ENCODE measurements at places on chromosomes 11 and 22. TPM values are rescaled to one million over a fixed set of nuclear protein-coding genes. Genes with fewer than 3 reads are reported as not detected.

DRAP1 gene
- 294 TPM for total RNA-seq

DNA sequence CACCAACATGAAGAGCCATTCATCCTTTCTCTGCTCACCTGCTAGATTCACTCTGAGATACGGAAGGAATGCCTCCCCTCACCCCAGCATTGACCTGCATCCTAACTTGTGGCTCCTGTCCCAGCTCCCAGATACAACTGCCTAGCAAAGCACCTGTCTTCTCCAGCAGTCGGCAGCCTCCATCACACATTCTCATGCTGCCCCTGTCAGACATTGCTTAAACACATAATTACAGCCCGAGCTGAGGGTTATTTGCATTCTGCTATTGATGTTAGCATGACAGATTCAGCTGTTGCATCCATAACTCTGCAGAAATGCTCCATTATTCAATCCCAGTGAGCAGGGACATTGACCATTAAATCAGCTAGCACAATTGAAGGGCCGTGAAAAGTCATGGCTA is 184.4 kb upstream of the NARS2 start:
- no peak for DNase-seq

- no peak for DNase-seq
Observed at GRCh38 chr11:70074746-70075145, 3.4 kb upstream of the ANO1 start.

DNA sequence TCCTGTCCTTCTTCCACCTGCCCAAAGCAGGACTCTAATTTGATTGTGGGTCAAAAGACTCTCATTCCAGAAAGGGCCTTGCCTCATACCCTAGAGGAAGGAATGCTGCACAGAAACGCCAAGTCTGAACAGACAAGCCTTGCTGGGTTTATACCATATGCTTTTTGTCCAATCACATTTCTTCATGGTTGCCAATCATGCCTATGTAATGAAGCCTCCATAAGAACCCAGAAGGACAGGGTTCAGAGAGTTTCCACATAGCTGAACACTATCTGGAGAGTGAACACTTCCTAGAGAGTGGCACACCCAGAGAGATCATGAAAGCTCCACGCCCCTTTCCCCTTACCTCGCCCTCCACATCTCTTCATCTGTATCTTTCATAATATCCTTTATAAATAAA is 4.8 kb upstream of the SAA2 start:
- no peak for DNase-seq

DNA sequence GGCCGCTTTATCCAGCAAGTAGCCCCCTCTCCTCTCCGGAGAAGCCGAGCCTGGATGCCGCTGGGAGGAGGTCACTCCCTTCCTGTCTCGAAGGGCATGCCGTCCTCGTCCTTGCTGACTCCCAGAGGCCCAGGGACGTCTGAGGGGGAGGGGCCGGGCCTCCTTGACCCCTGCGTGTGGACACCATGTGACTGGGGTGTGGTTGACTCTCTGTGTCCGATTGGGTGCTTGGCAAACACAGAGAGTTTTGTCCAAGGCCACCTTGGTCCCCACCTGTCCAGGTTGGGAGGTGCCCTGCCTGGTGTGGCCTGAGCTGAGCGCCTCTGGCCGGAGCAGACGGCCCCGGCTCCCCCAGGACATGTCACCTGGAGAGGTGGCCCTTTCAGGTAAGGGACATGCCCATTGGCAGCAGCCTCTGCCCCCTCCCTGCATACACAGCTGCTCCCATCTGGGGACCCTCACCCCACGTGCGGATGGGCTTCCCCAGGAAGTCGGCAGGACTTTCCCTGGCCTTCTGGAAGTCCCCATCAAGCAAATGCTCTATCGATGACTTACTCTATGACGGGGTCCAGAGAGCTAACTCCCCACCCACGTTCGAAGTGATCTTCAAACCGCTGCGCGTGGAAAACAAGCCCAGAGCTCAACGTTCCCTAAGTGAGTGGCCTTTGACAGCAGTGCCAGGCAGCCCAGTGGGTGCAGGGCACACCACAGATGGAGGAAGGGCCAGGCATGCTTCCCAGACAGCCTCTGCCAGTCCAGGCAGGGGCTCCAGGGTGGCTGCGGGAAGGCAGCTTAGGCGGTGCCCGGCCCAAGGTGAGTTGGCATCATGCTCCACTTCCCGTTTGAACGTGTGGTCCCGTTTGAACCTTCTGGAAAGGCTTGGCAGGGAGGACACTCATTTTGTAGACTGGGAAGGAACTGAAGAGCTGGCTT is at the start of gene SMIM38:
Gene SMIM38 (plus strand): TSS at position 634 of the 933 bp plus-strand sequence. CDS start 1,912 bp downstream, outside the sequence.
- DNase-seq = no peak

DNA sequence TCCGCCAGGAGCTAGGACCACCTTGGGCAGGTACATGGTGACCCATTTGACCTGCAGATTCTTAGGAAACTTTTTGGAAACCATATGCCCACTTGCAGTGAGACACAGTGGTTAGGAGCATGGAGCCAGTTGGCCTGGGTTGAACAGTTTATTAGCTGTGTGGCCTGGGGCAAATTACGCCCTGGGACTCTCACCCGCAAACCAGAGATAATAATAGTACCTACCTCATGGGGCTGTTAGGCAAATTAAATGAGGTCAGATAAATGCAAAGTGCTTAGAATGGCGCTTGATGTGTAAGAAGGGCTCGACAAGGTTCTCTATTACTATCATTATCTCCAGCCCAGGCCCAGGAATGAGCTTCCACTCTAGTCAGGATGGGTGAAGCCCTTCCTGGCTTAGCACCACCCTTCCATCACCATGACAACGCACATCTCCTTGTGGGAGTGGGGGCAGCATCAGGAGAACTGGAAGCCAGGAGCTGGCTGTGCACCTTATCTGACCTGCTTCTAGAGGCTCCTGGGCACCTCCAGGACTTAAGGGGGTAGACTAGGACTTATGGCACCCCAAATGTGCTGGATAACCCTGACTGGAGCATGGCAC is 5.1 kb downstream of the SYT12 start:
- DNase-seq = peak; percentile 61

CCDC34 gene
- total RNA-seq = 35.6 TPM

SLC5A4 gene
- total RNA-seq = not detected

DNA sequence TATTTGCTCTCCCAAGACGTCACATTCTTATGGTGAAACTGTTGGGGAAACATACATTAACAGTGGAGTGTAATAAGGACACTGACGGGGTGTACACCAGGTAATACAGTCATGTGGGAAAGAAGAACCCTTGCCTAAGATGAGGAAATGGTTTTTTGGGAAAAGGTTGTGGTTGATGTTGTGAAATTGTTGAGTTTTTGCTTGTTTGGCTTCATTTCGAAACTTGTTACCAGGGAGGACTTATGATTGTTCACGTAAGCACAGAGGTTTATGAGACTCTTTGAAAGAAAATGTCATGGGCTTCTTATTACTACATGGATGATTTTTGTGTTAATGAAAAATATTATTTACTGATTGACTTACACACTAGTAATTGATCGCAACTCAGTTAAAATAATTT is 16.8 kb downstream of the ANO3 start:
- DNase-seq = no peak

Measured in Daoy (cell line).